ENCODE measurements at places on chromosomes 11 and 22.

- DNase-seq, result no peak
Observed at GRCh38 chr11:47328449-47329390, 23.8 kb downstream of the MYBPC3 start.

GRCh38 chr11:43392713-43393112 lies 34.0 kb downstream of the TTC17 start:
- no peak for DNase-seq

DNA sequence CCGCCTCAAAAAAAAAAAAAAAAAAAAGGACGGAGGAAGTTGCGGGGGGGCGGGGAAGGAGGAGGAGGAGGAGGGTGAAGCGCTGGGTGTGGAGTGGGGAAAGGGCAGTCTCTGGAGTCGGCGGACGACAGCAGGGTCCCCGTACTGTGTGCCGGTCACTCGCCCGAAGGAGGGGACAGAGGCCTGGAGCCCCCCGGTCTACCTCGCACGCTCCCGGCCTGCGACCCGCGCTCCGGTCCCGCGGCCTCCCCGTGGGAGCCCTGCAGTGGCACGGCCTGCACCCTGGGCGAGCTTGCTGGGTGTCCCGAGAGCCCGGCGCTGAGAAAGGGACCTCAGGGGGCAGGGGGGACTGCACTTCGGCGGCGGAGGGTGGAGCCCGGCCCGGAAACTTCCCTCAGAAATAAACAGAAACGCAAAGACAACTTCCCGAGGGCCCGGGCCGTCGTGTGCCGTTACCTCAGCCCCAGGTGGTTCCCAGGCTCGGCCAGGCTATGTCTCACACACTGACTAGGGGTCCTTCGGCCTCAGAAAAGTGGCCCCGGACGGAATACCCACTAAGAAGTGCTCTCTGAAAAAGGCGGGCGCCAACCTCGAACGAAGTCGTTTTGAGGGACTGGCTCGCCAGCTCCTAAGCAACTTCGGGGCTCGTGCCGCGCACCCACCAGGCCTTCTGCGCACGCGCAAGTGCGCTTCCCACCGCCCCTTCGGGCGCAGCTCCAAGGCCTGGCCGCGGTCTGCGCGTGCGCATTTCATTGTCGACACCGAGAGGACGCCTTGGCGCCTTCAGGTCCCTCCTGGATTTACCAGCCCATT lies at the start of gene MAJIN:
Gene MAJIN (minus strand): TSS at position 688 of the 813 bp plus-strand sequence. CDS start 12,703 bp downstream, outside the sequence.
- DNase-seq, result peak; percentile 62

DNA sequence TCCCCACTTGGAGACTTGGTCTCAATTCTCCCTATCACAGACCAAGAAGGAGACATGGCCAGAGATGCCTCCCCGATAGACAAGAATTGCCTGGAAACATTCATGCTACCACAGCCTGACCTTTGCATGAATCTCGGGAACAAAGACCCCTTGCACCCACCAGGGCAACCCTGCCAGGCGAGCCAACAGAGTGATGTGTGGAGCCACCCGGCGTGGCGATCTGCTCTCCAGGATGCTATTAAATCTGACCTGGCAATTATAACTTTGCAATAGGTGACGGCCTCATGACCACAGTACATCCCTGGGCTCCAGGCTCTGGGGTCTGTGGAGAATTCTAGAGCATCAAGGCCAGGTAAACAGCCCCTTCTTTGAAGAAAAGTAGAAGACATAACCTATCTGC lies 31.1 kb upstream of the MN1 start:
- DNase-seq, result no peak

DNA sequence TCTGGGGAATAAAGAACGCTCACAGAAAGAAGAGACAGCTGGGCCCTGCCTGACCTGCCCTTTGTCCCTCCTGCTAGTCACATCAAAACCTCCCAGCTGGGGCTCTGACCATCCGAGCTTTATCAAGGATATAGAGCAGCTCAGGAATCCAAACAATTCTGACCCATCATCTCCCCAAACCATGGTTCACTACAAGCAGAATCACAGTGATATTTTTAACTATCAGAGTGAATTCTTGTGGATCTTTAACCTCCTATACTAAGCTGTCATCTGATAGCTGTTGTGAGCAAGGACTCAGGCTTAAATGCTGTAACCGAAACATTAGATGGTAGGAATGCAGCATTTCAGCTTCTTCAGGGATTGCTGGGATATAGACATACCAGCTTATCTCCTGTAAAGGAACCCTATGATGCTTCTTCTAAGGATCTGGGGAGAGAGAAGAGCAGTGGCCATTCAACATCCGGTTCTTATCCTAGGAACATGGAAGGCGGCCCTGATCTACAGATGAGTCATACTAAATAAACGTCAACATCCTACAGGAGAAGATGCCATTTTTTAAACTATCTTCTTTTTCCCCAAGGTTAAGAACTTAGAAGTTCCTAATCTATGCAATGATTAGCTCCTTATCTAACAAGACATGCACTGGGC lies 84.7 kb upstream of the AKIP1 start:
- no peak for DNase-seq

GRCh38 chr11:23124249-23124648 lies 264.0 kb upstream of the CCDC179 start:
- no peak for DNase-seq

DNA sequence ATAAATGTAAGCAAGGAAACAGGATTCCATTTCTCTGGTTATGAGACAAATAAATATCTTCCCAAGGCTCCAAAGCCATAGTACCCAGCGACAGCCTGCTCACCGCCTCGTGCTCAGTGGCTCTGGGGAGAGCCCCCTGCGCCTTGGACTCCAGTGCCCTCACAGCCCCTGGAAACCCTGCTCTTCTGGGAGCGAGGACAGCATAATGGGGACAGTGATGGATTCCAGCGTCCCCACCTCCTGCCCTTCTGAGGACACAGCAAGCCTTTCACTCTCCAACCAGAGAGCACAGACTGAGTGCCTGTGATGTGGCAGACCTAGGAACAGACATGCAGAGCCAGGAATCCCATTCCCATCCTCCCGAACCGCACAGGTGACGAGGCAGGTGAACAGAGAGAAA lies 660.8 kb downstream of the TBC1D22A start:
- no peak for DNase-seq

- DNase-seq, result no peak
Observed at GRCh38 chr22:39325392-39325932, 6.0 kb upstream of the RPL3 start.

GRCh38 chr11:14642453-14642852 lies 1.2 kb upstream of the PDE3B start:
- no peak for DNase-seq

DNA sequence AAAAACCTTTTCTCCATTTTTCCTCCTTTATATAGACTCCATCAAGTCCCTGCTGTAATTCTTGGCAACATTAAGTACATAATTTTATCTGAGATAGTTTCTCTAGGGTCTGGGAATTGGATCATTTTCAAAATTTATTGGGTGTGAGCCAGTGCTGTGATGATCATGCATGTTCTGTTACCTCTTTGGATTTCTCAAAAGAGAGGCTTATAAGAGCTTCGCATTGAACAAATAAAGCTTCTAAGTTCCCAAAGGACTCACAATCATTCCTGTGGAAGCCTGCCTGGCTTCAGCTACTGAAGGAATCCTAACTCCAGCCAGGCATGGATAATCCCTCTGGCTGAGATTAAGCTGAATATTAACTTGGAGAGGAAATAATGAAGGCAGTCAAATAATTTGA lies 208.5 kb downstream of the RAB38 start:
- DNase-seq, result no peak

DNA sequence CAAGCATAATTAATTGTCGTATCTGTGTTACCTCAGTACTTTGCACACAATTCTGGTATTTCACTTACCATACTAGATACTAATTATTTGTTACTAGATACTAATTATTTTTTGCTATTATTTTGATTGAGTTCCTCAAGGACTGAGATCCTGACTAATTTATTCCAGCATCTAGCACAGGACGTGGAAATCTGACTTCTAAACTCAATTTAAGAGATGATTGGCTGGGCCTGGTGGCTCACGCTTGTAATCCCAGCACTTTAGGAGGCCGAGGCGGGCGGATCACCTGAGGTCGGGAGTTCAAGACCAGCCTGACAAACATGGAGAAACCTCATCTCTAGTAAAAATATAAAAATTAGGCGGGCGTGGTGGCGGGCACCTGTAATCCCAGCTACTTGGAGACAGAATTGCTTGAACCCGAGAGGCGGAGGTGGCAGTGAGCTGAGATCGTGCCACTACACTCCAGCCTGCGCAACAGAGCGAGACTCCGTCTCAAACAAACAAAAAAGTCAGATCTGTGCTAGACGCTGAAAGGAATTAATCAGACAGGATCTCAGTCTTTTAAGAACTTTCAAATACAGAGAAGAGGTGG lies 527 bp upstream of the MRPL48 start:
- DNase-seq, result peak; percentile 1

GRCh38 chr11:86176165-86176884 lies 68.2 kb upstream of the EED start:
- peak; percentile 8 for DNase-seq

GRCh38 chr11:87223816-87224215 lies 186.1 kb downstream of the TMEM135 start:
- DNase-seq, result no peak

DNA sequence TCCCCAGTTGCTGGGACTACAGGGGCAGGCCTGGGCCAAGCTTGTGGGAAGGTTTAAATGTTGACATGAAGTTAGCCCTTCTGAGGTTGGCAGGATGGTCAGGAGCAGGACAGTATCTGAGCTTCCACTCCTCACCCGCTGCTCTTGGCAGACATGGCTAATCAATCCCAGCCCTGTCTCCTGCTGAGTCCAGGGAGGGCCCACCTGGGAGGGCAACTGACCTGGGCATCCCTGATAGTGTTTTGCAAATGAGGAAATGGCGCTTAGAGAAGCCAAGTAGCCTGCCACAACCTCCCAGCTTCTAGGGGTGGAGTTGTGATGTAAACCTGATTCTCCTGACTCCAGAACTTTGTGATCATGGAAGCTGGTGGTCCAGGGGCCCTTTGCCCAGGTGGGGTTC lies 16.7 kb downstream of the FLRT1 start:
- no peak for DNase-seq

DNA sequence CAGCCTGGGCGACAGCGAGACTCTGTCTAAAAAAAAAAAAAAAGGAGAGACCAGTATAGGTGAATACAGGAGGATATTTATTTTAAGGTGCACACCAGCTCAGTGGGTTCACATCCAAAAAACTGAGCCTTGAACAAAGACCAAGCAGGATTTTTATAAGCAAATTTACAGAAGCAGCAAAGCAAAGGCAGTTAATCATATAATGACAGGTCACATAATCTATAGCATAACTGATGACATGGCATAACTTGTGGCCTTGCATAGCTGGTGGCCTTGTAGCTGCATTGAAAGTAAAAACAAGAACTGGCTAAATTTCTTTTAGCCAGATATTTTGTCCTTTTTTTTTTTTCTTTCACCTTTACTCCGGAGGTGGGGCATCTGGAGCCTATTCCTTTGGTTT lies 2.7 kb upstream of the PLAAT3 start:
- no peak for DNase-seq

- no peak for DNase-seq
Observed at GRCh38 chr11:70721006-70721405, 322.7 kb downstream of the CTTN start.

DNA sequence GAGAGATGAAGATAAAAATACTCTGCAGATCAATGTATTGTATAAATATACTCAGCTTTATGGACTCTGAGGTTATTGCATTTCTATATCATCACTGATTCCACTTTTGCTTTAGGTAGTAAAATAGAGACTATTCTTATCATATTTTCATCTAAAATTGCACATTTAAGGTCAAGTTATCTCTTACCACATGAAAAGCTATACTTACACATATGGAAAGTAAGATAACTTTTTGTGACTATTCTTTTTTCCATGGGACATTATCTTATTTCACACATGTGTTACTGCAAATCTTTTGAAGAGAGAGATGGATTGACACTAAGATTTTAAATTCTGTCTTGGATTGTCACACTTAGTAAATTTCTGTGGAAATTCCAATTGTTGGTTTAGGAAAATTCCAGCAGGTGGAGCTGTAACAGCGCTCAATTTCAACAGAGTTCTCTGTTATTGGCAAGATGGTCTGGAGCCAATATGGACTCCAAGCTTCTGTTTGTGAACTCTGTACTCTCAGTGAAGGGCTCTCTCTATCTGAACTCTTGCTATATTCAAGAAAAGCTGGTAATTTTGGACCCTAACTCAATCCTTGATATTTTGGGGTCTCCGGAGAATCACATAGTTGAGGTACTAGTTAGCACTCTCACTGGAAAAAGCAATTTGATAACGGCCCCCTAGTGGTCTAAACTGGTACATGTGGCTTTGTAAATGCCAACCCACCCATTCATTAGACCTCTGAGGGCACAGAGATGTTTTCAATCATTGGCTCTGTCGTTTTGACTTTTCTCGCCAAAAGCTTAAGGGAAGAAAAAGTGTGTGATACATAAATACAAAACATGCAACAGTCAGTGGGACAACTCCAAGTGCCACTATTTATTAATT lies 429.7 kb downstream of the ETS1 start:
- DNase-seq, result peak; percentile 57

DNA sequence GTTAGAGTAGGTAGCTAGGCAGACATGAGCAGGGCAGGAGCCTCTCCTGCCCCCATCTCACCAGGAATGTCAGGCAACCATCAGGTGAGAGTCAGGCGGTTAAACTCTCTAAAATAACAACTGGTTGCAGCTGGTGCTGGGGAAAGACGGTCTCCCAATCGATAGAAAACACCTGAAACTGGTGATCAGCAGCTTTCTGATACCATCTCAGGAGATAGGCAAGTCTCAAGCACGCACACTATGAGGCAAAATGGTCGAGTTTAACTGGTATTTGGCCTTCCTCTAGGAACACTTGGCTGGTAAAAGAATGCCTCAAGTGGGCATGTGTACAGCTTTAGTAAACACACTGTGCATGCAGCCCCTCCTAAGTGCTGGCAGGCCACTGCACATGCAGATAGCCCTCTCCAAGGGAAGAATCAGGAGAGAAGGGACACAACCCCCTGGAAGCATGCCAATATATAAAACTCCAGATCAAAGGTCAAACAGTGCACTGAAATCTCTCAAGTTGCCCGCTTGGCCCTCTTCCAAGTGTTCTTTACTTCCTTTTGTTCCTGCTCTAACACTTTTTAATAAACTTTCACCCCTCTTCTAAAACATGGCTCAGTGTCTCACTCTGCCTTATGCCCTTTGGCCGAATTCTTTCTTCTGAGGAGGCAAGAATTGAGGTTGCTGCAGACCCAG lies 88.7 kb downstream of the USP35 start:
- DNase-seq, result peak; percentile 53

Measured in Calu3 (cell line).